ENCODE measurements at places on chromosomes 7 and 10.

- no peak for DNase-seq
Observed at GRCh38 chr7:93015101-93015778, 102.5 kb downstream of the SAMD9 start.

DNA sequence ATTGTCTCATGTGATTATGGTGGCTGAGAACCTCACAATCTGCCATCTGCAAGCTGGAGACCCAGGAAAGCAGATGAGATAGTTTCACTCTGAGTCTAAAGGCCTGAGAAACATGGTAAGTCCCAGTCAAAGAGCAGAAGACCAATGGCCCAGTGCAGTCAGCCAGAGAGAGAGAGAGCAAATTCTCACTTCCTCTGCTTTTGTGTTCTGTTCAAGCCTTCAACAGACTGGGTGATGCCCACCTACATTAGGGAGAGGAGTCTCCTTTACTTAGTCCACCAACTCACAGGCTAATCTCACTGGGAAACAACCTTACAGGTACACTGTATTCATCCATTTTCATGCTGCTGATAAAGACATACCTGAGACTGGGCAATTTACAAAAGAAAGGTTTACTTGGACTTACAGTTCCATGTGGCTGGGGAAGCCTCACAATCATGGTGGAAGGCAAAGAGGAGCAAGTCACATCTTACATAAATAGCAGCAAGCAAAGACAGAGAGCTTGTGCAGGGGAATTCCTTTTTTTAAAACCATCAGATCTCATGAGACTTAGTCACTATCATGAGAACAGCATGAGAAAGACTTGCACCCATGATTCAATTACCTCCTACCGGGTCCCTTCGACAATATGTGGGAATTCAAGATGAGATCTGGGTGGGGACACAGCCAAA, 4.7 kb upstream of the FRMPD2 start:
- no peak for DNase-seq

DNA sequence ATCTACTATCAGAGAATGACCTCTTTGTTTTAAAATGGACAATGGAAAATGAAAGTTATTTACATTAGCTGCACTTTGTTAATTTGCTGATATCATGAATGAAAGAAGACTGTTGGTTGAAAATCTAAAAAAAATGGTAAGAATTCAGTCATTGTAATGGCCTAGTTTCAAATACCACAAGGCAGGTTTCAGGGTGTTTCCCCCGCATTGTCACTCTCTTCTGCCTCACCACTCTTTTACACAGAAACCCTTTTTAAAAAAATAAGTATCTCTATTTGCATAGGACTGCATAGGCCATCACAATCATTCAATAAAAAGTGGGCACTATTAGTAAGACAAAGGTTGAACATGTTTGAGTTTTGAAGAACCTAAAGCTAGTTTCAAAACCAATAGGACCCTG, 737.1 kb downstream of the INHBA start:
- DNase-seq = no peak

GRCh38 chr10:3438606-3439005, 266.0 kb upstream of the PITRM1 start:
- no peak for DNase-seq

DNA sequence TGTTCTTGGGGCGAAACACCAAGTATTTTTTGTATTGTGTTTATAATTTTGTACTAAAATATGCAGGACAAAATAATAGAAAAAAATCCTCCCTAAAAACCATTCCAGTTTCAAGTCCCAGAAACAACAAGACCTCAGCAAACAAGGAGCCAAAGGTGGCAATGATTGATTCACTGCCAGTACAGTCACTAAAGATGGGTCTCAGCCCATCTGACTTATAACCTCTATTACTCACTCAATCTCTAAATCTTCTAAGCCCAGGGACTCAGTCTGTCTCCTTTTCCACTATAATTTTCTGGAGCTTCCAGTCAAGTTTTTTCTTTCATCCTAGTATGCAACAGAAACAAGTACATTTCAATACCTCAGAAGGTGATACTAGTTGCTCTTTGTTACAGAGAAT, 33.3 kb downstream of the SNX13 start:
- DNase-seq = no peak

DNA sequence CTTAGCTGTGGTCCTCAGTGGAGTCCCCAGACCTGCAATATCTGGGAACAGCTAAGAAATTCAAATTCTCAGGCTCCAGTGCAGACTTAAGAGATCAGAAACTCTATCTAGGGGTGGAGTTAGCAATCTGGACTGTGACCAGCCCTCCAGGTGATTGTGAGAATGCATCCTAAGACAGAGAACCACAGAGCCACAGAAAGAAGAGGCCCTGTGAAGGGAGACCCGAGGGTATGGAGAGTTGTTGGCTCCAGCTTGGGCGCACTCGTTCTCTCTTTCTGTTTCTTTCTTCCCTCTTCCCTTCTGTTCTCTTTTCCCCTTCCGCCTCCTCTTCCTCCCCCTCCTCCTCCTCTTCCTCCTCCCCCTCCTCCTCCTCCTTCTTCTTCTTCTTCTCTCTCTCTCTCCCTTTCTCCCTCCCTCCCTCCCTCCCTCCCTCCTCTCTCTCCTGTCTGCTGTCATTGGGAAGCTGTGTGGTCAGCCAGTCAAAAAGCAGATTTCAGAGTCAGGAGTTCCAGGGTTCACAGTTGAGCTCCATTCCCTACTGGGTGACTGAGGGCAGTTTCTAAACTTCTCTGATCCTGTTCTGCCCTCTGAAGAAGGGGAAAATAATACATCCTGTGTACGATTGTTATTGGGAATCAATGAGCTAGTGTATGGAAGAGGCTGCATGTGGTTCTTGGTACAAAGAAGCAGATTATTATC, 62.1 kb upstream of the STEAP1B start:
- DNase-seq = no peak

Data from CMK (cell line).